Dermis microvascular lymphatic vessel endothelial cell (primary cell): ENCODE measurements at places on chromosomes 16 and 17. TPM values are rescaled to one million over a fixed set of nuclear protein-coding genes. Genes with fewer than 3 reads are reported as not detected.
A peak's percentile ranks its signal among the peaks of the same experiment; 100 is the strongest.

Gene KRT20
- not detected in 2 replicates for total RNA-seq

DNA sequence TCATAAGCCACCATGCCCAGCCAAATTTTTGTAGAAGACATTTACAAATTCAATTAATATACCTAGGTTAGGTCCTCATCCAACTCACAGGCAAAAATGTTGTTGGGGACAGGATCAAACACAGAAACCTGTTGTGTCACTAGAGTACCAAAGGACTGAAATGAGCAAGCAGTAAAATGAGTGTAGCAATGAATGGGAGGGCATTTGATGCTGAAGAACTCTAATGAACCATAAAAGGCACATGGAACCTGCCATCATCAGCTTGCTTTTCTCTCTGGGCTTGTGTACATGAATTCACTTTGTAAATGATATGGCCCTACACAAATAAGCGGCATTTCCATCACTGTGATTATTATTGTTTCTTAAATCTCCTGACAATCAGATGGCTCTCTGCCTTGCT is 17.8 kb downstream of the USP31 start:
- peak; percentile 45 for DNase-seq

DNA sequence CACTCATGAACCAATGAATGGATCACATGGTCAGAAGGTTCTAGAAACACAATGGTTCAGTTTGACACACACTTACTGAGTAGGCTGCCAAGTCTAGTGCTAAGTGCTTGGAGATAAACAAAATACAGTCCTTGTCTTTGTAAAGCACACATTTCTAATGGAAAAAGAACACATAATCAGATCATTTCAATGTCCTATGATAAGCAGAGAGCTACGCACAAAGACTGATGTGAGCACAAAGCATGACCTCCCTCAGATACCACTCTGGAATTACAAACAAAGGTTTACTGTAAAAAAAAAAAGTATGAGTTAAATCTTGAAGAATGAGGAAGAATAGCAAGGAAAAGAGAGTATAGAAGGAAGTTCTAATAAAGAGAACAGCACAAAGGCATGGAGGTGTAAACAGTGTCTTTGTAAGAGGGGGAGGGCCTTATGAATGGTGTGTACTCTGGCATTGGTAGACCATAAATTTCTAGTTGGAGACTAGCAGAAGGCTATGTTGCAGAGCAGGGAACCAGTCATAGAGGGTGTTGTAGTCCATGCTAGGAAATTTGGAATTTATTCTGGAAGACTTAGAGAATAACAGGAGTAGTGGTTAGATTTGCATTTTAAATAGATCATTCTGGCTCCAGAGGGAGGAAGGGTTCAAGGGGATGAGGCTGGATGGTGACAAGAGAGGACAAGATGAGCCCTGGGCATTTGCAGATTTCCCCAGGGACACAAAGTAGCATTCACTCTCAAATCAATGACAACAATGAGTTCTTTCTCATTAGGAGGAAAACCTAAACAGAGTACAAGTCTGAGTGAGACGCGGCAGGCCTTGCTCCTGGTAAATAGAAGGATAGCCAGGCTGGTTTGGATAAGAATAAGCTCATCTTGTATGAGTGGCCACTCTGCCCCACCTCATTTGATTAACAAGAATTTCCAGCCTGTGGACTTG is 468.0 kb downstream of the TOX3 start:
- no peak for DNase-seq

DNA sequence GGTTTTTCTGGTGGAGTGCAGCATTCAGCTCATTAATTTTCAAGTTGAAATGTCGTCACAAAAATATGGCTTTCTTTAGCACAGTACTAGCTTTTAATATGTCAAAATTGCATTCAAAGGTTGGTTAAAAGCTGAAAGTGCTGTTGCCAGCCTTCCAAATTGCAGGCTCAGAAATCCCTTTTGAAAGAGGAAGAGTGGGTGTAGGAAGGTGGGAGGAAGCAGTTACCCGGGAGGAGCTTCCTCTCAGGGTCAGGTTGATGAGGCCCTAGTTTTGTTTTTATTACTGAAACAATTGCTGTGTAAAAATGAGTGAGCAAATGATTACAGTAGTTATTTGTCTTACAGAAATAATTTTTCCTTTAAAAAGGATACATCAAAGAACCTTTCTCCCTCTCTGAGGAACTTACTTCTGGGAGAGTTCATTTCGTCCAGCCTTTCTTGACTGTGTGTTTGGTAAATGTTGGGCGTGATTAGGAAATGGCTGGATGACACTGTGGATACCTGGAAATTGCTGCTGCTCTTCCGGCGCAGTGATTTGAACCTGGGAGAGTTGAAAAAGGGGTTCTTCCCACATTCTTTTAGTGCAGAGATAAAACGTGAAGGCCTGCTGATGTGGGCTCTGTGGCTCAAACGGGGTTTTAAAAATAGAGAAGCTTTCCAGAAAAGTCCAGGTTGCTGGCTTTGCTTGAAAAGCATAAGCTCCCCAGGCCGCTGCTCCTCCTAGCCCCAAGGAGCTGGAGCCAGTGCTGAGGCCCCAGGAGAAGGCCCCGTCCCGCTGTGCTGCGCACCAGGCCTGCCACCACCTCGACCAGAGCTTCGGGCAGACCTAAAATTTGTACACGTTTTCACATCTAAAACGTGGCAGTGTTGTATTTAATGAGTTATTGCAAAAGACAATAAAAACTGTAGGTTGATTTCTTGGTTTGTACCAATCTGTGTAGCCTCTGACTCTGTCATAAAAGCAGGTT is 41.7 kb downstream of the SEC14L1 start:
- DNase-seq, result peak; percentile 44

DNA sequence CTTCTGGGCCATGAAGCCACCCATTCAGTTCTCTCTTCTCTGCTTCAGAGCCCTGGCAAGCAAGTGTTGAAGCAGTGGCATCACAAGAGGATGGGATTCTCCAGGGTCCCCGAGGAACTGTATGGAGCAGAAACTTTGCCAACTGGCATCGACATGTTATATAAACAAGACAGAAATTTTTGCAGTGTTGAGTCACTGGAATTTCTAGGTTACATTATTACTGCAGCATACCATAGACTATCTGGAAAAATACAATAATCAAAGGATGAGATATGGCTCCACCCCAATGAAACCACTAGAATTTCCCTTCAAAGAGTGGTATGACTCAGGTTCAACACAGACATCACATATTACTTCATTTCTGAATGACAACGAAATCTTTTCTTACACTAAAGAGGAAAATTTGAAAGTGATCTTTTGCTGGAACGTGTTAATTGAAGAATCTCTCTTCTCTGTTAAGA is 343.0 kb upstream of the DYNLRB2 start:
- peak; percentile 86 for DNase-seq

- DNase-seq, result no peak
These were observed 70.7 kb downstream of the TMEM114 start for GRCh38 chr16:8519643-8520042.

DNA sequence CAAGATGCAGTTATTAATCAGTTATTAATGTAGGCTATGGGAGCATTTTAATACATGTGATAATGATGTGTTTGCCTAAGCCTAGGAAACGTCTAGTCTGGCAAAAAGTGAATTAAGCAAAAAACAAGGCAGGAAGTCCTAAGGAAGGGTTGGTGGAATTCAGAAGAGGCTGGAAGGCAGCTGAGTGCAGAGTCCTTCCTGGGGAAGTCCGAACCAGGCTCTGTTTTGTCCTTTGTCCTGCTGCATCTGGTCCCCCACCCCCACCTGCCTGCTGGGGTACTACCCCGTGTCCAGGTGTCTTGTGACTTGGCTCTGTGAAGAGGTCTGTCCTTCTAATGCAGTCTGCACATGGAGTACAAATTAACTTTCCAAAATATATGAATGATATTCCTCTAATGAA is 1.5 kb upstream of the MYH10 start:
- DNase-seq, result peak; percentile 81

- DNase-seq, result peak; percentile 75
These were observed 258.4 kb downstream of the MAP2K6 start for GRCh38 chr17:69672924-69673323.

DNA sequence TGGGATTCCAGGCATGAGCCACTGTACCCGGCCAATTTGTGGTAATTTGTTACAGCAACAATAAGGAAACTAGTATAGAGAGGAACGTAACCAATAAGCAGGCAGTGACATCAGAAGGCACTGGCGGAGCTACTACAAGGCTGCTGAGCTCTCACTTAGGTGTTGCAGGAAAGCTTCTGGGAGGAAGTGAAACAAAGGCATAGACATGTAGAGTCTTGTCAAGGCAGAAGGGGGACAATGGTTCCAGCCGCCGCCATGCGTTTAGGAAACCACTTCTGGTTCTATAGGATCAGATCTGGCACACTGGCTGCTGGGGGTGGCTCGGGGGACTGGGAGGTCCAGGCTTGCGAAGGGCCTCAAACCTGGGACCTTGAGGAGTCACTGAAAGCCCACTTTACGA is 9.4 kb upstream of the CPSF4L start:
- DNase-seq, result no peak

DNA sequence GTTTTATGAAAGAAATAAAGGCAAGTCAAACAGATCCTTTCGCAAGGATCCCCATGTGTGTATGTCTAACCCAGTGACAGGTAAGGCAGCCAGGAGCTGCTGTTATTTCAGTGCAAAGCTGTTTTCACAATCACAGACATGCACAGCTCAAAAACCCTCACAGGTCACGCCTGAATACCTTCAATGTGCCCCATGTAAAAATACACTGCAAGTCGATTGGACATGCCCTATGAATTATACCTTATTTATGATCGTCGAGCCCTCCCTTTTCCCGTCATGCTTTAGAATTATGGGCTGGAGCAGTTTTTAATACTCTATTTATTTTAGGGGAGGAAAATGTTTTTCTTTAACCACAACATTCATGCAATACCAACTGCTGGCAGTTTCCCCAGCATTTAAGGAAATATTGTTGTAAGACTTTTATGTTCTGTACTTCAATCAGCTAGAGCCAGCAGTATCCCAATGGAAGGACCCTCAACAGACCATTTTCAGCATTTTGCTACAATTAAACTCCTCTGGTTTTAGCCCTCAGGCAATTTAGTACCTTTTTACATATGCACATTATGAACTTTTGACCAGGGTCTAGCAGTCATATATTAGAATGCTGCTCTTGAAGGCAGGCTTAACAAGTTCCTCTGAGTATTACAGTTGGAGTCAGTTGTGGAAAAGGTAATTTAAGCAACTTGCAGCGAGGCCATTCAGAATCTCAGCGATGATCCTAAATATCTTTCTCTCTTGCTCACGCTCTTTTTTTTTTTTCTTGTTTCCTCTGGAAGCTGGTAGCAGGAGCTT is 362.2 kb downstream of the WWOX start:
- DNase-seq, result no peak

- peak; percentile 24 for DNase-seq
These were observed 2.3 kb downstream of the TAOK2 start for GRCh38 chr16:29975811-29976511.

- DNase-seq, result no peak
These were observed 123.5 kb downstream of the USP31 start for GRCh38 chr16:23025692-23026307.

DNA sequence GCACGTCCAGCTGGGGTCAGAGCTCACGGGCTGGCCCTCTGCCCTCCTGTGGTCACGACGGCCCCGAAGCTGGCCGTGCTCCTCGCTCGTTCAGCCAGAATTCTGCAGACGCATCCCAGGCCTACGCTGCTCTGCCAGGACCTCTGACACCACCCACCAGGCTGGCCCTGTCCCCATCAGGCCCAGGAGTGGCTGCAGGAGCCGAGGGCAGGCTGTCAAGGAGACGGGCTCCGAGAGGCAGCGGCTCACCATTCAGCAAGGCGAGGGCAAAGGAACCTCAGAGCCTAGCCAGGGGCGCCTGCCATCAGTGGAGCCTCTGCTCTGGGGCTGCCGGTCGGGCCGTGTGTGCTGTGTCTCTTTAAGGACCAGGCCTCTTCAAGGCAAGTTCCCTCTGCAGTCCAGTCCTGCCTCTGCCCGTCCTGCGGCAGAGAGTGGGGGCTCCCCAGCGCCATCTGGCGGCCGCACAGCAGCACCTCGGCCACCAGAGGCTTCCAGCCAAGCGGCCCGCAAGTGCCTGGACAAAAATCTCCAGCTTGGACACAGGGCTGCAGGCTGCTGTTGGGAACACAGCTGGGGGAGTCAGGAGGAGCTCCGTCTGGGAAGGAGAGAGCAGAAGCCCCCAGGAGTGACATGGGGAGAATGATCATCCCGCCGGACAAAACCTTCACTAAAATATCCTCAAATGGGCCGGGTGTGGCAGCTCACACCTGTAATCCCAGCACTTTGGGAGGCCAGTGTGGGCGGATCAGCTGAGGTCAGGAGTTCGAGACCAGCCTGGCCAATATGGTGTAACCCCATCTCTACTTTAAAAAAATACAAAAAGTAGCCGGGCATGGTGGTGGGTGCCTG is 7.4 kb upstream of the ABR start:
- DNase-seq, result peak; percentile 44
